ENCODE measurements at places on chromosomes 7 and 10. TPM values are rescaled to one million over a fixed set of nuclear protein-coding genes. Genes with fewer than 3 reads are reported as not detected.

FZD1 gene
- total RNA-seq = 0.42 TPM

CALML3 gene
- total RNA-seq = not detected

UROS gene
- 34.9 TPM for total RNA-seq

CCAR1 gene
- 88.2 TPM for total RNA-seq

- DNase-seq = no peak
These were observed 24.9 kb downstream of the EPDR1 start for GRCh38 chr7:37945336-37945735.

DNA sequence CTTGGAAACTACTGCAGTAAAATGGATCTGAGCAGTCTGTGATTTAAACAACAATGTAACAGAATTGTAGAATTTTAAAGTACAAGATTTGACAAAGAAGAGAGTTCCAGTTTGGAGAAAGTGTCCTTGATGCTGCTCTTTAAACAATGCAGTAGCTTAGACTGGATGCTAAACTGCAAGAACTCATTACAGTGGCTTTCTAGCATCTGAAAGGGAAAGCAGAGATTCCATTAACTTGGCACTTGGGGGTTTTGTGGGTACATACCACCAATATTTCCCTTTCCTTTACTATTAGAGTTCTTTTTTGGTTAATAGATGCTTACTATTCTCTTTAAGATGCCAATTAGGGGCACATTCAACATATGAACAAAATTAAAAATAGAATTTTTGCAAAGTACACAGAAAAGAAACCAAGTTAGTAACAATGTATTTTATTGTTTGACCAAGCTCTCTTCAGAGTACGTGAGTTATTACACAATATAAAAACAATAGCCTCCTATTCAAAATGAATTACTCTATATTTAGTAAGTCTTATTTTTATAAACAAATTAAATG is 11.9 kb downstream of the PSTK start:
- no peak for DNase-seq

DNA sequence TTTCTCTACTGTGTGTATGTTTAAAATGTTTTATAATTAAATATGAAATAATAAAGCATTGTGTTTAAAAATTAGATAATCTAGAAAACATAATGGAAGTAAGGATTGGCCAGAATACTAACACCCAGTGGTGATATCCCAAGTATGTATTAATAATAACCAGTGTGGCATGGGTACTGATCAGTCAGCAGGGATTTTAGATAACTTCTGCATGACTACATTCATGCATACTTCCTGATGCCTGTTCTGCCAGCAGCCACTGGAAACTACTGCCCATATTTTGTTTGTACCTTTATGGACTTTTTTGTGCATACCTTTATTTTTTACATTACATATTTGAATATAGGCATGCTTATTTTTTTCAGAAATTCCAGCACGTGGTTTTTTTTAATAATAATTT is 156.6 kb upstream of the TMEM196 start:
- no peak for DNase-seq

- no peak for DNase-seq
These were observed 22.4 kb downstream of the ADCYAP1R1 start for GRCh38 chr7:31074403-31075085.

DNA sequence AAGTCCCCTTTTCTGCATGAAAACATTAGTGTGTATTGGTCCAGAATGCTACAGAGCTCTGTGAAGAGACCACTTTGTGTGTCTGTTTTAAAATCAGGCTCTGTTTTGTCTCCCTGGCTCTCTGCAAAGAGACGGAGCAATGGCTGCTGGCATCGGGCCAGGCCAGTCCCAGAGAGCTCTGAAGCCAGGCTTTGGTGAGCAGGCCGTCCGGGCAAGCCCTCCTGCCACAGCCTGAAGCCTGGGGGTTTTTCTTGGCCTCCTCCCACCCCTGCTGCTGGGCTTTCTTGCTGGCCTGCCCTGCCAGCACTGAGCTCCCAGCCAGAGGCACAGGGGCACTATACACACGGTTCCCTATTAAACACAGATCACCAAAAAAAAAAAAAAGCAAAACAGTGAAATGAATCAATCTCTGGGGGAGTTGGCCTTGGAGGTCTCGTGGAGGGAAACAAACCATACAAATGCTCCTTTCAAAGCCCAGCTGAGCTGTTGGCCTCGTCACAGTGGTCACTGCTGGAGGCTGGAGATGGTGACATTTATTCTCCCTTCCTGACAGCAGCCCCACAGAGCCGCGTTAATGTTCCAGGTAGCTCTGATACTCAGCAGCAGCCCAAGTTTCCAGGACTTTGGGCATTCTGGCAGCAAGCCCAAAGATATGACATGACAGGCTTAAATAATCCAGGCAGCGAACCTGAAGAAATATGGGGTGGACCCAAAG is 237.2 kb downstream of the TCF7L2 start:
- no peak for DNase-seq

DNA sequence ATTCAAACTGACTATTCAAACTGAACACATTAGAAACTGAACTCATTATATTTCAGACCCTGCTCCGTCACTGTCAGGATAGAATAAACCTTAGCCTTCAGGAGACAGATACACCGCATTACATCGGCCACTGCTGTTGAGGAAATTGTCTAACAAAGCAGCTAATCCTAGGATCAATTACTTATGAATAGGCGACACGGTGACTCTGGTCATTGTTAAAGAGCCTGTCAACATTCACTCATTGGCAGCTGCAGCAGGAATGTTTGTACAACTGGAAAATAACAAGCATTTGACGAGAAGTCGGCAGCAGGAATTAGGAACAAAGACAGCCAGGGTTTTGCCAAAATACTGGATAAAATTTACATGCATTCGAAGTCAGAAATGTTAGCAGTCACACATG is 112.0 kb upstream of the MKX start:
- DNase-seq = no peak

GRCh38 chr10:92929896-92930295 is 81.6 kb downstream of the EXOC6 start:
- DNase-seq = no peak

DNA sequence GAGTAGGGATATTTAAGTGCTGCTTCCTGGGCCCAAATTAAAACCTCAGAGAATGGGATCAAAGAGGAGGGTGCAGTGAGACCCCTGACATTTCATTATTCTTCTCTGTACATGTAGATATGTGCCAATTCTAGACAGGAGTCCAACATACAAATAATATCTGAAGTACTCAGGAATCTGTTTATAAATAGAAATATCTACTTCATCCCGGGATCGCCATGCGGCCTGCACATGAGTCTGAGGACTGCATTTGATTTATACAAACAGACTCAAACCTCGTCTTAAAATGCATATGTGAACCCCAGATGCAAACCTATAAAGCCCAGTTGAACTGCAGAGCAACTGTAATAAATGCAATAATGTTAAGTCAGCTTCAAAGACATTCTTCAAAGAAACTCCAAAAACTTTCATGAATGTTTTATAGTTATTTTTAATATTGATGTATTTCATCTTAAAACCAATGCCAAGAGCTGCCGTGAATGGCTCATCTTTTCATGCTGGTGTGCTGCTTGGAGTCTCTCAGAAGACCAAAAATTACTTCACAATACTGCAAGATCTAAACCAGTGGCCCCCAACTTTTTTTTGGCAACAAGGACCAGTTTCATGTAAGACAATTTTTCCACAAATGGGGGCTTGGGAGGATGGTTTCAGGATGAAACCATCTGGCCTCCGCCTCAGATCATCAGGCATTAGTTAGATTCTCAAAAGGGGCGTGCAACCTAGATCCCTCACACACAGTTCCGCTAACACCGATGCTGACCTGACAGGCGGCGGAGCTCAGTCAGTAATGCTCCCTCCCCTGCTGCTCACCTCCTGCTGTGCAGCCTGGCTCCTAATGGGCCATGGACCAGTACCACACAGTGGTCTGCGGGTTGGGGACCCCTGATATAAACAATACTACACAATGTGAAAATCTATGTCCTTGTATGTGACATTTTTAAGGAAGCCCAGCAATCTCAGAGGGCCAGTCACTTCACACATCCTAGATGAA is 166.9 kb downstream of the PARD3 start:
- no peak for DNase-seq

Measured in activated B cell treated with CpG ODN at 0.5 μM for 24 hours (primary cell).